ENCODE measurements at places on chromosomes 7 and 10.

DNA sequence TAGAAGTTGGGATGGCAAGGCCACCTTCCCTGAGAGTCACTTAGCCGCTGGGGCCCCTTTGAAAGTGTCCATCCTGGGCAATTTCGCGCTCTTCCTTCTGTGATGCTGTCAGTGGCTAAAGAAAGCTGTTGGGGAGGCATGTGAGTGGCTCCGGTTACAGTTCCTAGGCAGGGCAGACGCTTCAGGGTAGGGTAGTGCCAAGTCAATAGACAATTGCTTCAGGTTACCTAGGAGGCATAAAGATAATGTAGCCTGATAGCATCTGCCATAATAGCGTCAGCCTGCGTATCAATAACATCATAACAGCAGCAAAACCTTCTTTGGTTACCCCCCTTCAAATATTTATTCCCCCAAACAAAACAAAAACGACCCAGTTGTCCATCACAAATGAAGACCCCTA lies at the start of gene FAM107B:
FAM107B (minus strand) TSS at position 101 of the 400 bp plus-strand sequence. CDS start 234 bp downstream, outside the sequence.
- DNase-seq = no peak

DNA sequence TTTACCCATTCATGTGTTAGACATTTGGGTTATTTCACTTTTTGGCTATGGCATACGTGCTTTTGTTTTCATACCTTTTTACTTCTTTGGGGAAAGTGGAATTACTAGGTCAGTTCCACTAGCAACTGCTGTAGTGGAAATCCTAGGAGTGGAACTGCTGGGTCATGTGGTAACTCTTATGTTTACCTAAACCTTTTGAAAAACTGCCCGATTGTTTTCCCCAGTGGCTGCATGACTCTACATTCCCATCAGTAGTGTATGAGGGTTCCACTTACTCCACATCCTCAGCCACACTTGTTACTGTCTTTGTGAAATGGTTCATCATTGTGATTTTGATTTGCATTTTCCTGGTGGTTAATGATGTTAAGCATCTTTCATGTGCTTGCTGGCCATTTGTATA lies 82.3 kb downstream of the TAX1BP1 start:
- DNase-seq = no peak

GRCh38 chr7:5302577-5302976 lies 19.8 kb downstream of the SLC29A4 start:
- no peak for DNase-seq

DNA sequence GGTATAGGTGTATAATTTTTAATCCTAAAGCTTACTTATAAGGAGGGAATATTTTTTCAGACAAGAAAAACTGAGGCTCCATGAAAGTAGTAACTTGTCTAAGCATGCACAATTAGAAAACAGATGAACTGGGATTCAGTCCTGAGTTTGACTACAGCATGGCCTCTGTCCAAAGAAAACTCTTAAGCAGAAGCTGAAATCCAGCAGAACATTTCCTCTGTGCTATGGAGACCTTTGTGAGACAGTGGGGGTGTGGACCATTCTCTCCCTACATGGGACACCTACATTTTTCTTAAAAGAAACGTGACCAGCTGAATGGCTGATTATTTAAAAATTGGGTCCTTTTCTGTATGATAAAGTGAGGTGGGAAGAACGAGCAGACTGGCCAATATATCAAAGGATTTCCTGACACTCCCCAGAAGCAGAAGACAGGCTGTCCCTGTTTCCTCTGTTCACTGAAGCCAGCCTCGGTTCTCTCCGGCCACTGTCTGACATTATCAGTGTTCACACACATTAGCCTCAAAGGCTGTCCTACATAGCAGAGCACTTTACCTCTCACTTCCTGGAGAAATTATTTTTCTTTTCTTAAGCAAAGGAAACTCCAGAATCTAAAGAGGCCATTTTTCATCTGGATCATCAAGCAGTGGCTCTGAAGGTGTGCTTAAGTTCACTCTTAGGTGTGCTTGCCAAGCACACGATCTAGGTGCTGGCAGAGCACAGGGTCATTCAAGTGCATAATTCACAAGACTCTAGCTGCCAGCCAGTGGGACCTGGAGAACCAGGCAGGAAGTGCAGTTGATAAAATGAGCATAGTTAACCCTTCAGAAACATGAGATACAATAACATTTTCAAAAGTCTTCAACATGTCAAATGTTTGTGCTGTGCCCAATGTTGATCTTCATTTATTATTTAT lies 40.4 kb upstream of the KIAA1217 start:
- no peak for DNase-seq

GRCh38 chr7:37920849-37921805 lies 687 bp downstream of the EPDR1 start:
- DNase-seq = no peak

GRCh38 chr7:120867932-120868331 lies 10.0 kb upstream of the TSPAN12 start:
- DNase-seq = no peak

GRCh38 chr10:126185676-126186447 lies 202.4 kb downstream of the ADAM12 start:
- no peak for DNase-seq

- no peak for DNase-seq
Measured at GRCh38 chr10:6022660-6023059, 39.5 kb downstream of the IL2RA start.

GRCh38 chr7:74398426-74398825 lies 55.3 kb upstream of the GTF2IRD1 start:
- DNase-seq = no peak

DNA sequence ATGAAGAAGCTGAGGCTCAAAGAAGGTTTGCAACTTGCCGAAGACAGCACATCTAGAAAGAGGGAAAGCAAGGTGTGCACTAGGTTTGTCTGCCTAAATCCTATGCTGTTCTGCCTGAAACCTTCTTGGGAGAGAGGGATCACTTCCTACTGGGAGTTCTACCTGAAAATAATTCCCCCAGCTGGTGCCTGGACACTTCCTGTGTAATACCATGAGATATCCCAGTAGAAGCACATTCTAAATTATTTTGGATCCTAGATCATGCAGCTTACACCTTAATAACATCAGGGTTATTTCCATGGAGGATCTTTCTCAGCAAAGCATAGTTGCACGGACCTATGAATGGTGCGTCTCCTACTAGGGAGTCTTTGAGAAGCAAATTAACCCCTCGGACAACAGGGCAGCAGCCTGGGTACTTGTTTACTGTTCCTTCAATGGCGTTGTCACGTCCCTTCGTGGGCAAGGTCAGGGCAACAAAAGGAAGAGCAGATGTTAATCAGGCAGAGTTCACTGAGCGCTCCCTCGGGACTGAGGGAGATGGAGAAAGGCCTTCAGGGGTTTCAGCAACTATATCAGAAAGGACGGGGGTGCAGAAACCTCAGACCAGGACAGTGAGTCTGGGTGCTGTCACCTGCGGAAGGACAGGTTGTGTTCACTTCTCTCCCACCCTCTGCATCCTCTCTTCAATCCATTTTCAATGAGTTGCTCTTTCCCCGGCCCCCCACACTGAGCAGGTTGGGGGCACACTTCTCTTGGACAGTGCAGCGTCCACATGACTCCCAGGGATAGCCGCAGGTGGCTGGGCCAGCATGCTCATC lies 44.0 kb downstream of the OAT start:
- no peak for DNase-seq

- DNase-seq = peak; percentile 53
Measured at GRCh38 chr10:23053036-23053435, 42.3 kb upstream of the MSRB2 start.

DNA sequence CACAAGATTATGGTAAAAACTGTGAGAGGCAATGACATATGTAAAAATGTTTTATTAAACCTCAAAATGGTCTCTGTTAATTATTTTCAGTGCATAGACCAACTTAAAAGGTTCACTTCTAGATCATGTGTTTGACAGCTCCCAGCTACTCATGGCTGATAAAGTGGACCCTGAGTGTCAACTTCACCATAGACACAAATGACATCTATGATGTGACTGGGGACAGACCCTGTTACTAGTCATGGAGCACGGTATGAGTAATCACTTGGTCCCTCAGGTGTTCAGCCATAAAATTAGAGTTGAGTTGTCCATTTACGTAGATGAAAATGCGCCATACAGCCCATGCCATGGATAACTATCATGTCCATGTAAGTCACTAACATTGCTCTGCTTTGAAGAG lies 199.8 kb downstream of the ZNF365 start:
- no peak for DNase-seq

DNA sequence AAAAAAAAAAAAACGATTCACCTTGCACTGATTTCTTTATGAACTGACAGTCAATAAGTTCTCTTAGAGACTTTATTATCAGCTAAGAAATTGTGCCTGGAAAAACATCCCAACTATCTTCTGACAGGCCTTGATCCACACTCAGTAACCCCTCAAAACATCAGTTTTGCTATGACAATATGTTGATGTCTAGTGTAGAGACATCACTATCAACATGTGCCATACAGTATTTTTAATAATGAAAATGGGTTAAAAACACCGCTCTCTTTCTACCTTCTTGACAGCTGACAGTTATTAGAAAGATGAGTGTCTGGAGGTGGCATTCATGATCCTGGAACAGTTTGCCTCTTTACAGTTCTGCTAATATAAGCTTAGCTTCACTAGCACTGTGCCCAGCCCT lies 175.8 kb upstream of the TMEM229A start:
- no peak for DNase-seq

- DNase-seq = no peak
Measured at GRCh38 chr10:129509835-129510234, 42.8 kb downstream of the MGMT start.

DNA sequence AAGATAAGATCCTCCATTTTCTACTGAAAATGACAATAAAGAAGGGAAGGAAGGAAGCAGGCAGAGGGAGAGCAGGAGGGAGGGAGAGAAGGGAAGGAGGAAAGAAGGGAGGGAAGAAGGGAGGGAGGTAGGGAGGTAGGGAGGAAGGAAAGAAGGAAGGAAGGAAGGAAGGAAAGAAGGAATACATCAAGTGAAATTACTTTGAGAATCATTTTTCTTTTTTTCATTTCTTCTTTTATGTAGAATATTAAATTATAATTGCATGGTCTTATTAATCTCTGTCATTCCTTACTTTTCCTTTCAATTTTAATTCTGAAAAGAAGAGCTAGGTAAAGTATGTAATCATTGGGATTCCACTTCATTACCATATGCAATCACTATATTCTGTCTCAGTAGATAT lies 97.8 kb downstream of the PLXDC2 start:
- DNase-seq = no peak

GRCh38 chr7:155874010-155874409 lies 61.7 kb upstream of the SHH start:
- no peak for DNase-seq

- DNase-seq = no peak
Measured at GRCh38 chr10:91164520-91165065, 55.9 kb upstream of the PCGF5 start.

GRCh38 chr10:90589825-90590224 lies 268.0 kb downstream of the HTR7 start:
- no peak for DNase-seq

DNA sequence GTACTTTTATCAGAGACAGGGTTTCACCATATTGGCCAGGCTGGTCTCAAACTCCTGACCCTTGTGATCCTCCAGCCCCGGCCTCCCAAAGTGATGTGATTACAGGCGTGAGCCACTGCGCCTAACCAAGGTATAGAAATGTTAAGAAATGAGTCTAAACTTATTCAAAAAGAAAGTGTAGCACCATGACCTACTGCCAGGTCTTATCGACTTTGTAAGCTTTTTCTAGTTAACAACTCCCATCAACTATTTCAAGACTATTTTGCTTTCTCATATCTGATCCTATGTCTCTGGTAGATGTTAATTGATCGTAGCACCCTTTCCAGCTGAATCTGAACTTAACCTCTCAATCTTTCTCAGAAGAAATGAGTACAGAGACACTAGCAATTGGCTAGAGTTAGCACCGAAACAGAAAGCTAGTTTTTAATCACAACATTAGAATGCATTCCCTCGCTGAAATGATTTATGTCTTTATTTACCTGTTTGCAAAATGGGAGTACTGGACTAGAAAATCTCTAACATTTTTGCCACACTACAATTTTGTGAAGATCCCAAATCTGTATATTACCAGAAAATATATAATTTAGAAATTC lies 114.0 kb upstream of the HGF start:
- no peak for DNase-seq

DNA sequence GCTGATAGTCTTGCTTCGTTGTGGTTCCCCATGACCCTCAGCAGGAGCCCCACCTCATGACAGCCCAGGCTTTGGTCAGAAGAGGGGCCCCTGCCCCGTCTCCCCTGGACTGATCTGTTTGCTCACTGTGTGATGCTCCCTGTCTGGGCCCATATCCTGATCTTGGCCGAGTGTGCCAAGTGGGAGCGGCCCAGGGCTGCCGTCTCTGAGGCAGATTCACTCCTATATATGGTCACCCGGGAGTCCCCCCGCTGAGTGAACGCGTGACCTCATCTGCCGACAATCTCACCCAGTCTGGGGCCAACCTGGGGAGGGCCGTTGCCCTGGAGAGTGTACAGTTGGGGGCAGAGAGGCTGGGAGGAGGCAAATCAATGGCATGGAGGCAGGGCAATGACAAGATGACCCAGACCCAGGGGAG lies 34.5 kb downstream of the PPIF start:
- no peak for DNase-seq

GRCh38 chr7:6057316-6058129 lies 26.3 kb downstream of the ANKRD61 start:
- DNase-seq = no peak

DNA sequence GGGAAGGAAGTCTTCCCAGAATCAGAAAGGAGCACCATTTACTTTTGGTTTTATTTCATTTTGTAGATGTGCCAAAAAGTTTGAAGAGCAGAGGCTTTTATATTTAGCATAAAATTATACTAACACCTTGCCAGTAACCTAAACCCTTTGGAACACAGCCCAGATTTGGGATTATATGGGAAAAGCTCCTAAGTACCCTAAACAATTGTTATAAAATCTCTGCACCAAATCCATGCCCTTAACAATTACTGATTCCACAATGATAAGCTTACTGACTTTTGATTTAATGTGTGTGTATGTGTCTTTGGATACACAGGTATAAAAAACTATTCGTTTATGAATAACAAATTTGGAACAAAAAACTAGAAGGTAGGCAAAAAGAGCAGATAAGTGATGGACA lies 39.0 kb upstream of the TMEM229A start:
- no peak for DNase-seq

DNA sequence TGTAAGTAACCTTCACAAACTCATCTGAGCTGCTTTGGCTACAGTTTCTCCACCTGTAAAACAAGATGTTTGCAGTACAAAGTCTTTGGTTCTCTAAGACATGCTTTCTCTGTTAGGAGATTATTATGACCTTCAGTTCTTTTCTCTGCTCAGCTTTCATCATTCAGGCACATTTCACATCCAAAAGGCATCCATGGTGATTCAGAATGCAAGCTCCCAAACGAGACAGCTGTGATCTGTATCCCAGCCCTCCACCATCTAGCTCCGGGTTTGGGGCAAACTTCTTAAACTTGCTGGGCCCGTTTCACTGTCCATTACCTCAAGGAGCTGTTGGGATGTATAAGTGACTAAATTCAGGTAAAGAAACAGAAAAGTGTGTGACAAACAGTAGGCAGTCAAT lies 95.8 kb upstream of the COL1A2 start:
- DNase-seq = no peak

GRCh38 chr7:106864298-106865081 lies 592 bp upstream of the PIK3CG start:
- no peak for DNase-seq

GRCh38 chr7:103679151-103680132 lies 233.4 kb upstream of the SLC26A5 start:
- no peak for DNase-seq

GRCh38 chr7:95527776-95528250 lies 42.1 kb downstream of the ASB4 start:
- DNase-seq = no peak

GRCh38 chr7:159051916-159052315 lies 92.8 kb downstream of the VIPR2 start:
- no peak for DNase-seq

GRCh38 chr10:51384971-51385370 lies 310.7 kb downstream of the PRKG1 start:
- DNase-seq = no peak

- no peak for DNase-seq
Measured at GRCh38 chr7:36851382-36851781, 127.1 kb upstream of the AOAH start.

All from Caco-2 (cell line).